ENCODE measurements at places on chromosomes 1 and 21.

DNA sequence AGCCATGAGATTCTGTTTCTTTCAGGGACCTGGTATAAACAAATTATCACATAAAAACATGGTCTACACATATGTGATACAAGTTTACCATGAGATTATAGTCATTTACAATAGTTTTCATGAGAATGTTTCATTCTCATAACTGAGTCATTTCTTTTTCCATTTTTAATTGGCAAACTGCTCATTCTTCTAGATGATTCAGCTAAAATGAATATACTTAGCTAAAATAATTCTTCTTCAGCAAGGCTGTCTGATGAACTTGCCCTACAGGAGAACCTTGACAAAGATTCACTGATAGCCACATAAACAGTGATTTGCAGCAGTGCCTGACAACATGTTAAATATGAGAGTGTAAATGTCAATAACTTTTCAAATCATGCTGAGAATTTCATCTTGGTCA lies 253.2 kb downstream of the FMN2 start:
- DNase-seq = no peak

DNA sequence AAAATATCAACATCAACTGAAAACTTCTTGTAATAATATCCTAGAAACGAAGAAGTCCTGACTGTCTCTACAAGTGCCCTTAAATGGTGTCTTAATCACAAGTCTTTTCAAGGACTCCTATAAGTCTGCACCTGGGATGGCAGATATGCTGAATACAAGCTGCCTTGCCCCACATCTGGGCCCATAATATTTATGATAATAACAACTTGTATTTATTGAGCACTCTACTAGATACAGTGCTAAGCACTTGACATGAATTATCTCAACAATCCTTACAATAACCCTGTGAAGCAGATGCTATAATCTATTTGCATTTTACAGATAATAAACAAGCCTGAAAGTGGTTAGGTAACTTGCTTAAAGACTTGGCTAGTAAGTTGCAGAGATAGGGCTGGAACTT lies 78.0 kb upstream of the ZNF648 start:
- DNase-seq = no peak

DNA sequence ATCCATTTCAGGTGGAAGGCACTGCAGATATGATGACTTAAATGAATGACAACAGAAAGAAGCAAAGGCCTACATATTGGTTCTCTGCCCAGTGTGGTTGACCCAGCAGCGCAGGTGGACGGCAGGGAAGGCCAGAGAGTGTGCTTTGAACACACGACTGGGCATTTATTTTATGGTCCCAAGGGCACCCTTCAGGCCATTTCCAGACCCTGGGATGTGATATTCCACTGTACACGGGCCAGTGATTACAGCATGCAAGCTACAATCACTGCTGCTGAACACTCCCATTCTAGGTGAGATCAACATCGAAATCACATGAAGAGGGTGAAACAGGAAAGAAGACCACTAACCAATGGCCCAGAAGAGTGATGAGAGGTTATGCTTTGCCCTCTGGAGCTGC lies 33.8 kb downstream of the PCNX2 start:
- DNase-seq = no peak

DNA sequence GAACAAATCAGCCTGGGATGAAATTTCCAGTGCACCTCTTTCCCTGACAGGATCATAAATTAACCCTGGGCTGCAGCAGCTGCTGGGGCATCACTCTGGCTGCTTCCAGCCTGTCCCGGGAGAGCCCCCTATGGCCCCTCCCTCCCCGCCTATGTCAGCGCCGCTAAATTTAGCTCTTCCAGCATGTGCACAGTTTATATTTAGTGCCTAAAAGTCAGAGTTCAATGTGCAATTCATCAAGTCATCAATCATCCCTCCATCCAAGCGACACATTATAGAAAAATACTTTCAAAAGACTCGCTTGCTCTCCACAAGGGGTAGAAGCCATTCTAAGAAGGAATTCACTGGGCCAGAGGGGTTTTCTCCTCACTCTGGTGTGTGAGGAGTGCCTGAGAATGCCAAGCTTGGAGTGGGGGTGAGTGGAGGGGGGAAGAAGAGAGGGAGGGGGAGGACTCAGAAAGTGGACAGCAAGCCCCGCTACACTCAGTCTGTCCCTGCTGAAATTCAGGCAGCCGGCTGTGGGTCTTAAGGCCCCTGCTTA lies 37.4 kb downstream of the XCL1 start:
- no peak for DNase-seq

DNA sequence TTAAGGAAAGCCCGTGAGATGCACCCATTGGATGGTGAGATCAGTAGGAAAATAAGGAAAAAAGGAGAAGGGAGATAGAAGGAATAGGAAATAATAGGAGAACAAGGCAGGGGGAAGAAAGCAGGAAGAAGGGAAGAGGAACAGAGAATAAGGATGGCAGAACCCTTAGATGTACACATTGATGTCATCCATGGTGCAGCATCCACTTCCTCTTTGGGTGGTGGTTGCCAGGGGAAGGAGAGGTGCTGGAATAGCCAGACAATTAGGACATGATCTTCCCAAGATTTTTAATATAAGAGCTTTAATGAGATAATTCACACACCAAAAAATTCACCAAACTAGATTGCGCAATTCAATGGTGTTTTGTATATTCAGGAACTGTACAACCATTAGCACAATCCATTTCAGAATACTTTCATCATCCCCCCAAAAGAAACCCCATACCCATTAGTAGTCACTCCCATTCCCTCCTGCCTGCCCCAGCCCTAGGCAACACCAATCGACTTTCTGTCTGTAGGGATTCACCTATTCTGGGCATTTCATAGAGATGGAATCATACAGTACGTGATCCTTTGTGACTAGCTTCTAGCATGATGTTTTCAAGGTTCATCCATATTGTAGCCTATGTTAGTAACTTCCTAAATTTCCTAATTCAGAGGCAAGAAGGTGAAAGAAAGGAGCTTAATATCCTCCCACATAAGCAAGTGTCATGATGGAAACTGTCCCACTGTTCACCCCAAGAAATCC lies 121.4 kb downstream of the PLXNA2 start:
- DNase-seq = no peak

DNA sequence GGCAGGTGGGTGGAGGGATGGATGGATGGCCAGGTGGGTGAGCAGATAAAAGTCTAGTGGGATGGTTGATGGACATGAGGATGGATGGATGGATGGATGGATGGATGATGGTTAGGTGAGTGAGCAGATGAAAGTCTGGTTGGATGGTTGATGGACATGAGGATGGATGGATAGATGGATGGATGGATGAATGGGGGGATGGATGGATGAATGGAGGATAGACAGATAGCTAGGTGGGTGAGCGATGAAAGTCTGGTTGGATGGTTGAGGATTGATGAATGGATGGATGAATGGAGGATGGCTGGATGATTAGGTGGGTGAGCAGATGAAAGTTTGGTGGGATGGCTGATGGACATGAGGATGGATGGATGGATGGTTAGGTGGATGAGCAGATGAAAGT lies 9.0 kb upstream of the ARHGEF19 start:
- no peak for DNase-seq

DNA sequence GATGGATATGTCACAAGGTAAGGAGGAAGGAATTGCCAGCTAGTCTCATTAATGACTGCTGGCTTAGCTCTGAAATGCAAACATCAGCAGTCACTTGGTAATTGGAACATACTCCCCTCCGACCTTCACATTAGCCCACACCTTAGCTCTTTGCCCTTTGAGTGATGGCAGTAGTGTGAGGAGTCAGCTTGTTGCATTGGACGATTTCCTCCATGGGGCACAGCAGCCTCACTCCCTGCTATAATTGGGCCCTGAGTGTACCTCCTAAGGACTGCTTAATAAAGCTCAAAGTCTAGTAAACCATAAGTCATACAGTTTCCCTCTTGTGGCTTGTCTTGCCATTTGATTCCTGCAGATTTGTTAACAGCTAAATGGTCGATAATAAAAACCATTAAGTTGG lies 19.4 kb downstream of the METTL13 start:
- DNase-seq = no peak

- peak; percentile 30 for DNase-seq
These were observed 135.1 kb upstream of the F3 start for GRCh38 chr1:94676686-94677085.

DNA sequence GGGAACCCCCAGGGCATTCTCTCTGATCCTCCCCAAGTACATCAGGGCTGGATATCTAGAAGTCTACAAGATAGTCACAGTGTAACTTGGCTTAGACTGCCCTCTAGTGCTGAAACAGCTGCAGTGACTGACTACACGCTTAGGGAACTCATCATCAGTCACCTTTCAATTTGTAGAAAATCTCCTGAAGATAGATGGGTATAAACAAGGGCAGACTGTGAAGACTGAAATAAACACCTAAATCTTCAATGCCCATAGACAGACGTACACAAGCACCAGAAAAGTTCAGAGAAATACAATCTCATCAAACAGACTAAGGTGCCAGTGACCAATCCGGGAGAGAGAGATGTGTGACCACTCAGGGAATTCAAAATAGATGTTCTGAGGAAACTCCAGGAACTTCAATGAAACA lies 46.6 kb downstream of the PACC1 start:
- DNase-seq = peak; percentile 40

GRCh38 chr1:117613249-117613968 lies 7.6 kb downstream of the TENT5C start:
- DNase-seq = no peak

GRCh38 chr1:5967351-5968160 lies 24.7 kb downstream of the NPHP4 start:
- no peak for DNase-seq

GRCh38 chr1:201896951-201897391 lies 8.3 kb downstream of the SHISA4 start:
- DNase-seq = no peak

GRCh38 chr21:41989698-41990097 lies 20.5 kb downstream of the ZBTB21 start:
- no peak for DNase-seq

DNA sequence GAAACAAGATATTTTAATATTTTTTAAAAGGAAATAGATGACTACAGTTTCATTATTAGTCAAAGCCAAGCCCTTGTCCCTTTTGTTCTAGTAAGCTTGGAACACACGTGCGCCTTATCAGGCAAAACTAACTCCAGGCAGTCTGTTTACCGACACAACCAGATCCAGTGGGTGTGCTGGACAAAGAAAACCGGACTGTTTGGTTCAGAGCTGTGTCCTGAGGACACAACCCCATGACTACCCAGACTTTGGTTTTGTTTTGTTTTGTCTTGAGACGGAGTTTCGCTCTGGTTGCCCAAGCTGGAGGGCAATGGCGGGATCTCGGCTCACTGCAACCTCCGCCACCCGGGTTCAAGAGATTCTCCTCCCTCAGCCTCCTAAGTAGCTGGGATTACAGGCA lies 13.9 kb upstream of the RHOU start:
- DNase-seq = no peak

DNA sequence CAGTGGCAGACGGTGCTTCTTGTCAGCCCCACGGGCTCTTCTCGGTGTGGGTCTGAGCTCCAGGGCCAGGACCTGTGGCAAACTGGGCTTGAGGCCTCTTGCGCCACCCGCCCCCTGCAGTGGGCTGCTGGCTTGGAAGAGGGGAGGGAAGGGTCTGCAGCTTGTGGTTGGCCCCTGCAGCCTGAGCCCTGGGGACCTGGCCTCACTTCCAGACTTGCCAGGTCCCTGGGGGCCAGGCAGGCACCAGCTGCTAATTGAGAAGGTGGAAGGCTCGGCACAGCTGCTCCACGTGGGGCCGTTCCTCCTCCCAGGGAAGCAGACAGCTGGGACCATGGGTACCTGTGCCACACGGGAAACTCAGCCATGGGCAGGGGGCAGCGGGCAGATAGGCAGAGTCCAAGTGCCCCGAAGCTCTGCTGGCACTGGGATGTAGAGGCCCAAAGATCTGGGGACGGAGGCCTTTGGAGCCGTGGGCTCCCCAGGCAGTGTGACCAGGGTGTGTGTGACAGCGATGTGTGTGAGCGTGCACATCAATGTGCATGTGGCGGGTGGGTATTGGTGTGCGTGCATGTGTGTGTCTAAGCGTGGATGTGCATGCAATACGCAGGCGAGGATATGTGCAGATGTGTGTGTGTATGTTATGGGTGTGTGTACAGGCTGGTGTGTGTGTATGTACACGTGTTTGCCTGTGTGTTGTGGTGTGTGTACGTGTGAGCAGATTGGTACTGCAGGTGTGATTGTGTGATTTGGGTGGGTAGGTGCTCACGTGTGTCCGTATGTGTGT lies 39.3 kb downstream of the TP73 start:
- DNase-seq = peak; percentile 48

Measured in NCI-H345 (cell line).